A549 treated with AZD2906 at 1 μM for 4 hours (cell line): ENCODE measurements at places on chromosomes 2 and 18. TPM values are rescaled to one million over a fixed set of nuclear protein-coding genes. Genes with fewer than 3 reads are reported as not detected.

The GNAL gene
- total RNA-seq = 4.9 to 6.6 TPM (median 5.5 TPM) in 5 replicates

The SPEG gene
- total RNA-seq = 6.5 to 11.6 TPM (median 9.6 TPM) in 5 replicates

The SLC38A11 gene
- total RNA-seq = 0.02 to 0.22 TPM (median 0.08 TPM) in 3 of 5 replicates, not detected in the others

The HRH4 gene
- total RNA-seq = 0.03 TPM in 1 of 5 replicates, not detected in the others

The LAMA1 gene
- 0.06 to 0.16 TPM (median 0.09 TPM) in 5 replicates for total RNA-seq

The L3MBTL4 gene
- total RNA-seq = 0.02 to 0.05 TPM in 2 of 5 replicates, not detected in the others

The DSG1 gene
- total RNA-seq = not detected in 5 replicates

The VWC2L gene
- not detected in 5 replicates for total RNA-seq

The TMEM17 gene
- 3.9 to 4.6 TPM (median 4.2 TPM) in 5 replicates for total RNA-seq

The COL6A3 gene
- total RNA-seq = 0.18 to 0.29 TPM (median 0.24 TPM) in 5 replicates

The NAT8 gene
- not detected in 5 replicates for total RNA-seq

The TRAK2 gene
- total RNA-seq = 11.6 to 16.5 TPM (median 12.9 TPM) in 5 replicates

The CHRND gene
- not detected in 5 replicates for total RNA-seq

The RNF144A gene
- 6.8 to 9.3 TPM (median 8.7 TPM) in 5 replicates for total RNA-seq

The MBP gene
- 14.1 to 16.2 TPM (median 15.9 TPM) in 5 replicates for total RNA-seq

The ATL2 gene
- total RNA-seq = 44.5 to 68.2 TPM (median 48.5 TPM) in 5 replicates

The TLX2 gene
- total RNA-seq = 0.24 to 0.37 TPM (median 0.30 TPM) in 5 replicates

The NGEF gene
- total RNA-seq = 13.0 to 16.8 TPM (median 15.5 TPM) in 5 replicates

The FEV gene
- total RNA-seq = not detected in 5 replicates

The CTLA4 gene
- not detected in 5 replicates for total RNA-seq

The KCNE4 gene
- 0.37 to 0.56 TPM (median 0.48 TPM) in 5 replicates for total RNA-seq

The TMEM198 gene
- total RNA-seq = 0.62 to 1.2 TPM (median 0.96 TPM) in 5 replicates

The CD226 gene
- total RNA-seq = 0.01 to 0.19 TPM (median 0.11 TPM) in 5 replicates

The PARD3B gene
- 0.76 to 1.1 TPM (median 1.1 TPM) in 5 replicates for total RNA-seq

The ME2 gene
- total RNA-seq = 29.7 to 36.3 TPM (median 31.9 TPM) in 5 replicates

The SMAD2 gene
- total RNA-seq = 48.5 to 72.1 TPM (median 58.2 TPM) in 5 replicates

The ANKRD30B gene
- not detected in 5 replicates for total RNA-seq

The SLC9A4 gene
- total RNA-seq = not detected in 5 replicates

The SCN1A gene
- not detected in 5 replicates for total RNA-seq

The ANKAR gene
- total RNA-seq = 1.0 to 1.9 TPM (median 1.3 TPM) in 5 replicates

The TRIP12 gene
- total RNA-seq = 70.1 to 130 TPM (median 91.7 TPM) in 5 replicates

The CXCR1 gene
- not detected in 5 replicates for total RNA-seq

The SLC8A1 gene
- total RNA-seq = 0.20 to 0.40 TPM (median 0.30 TPM) in 5 replicates

The TMEM247 gene
- not detected in 5 replicates for total RNA-seq

The REG3G gene
- total RNA-seq = not detected in 5 replicates

The SP140 gene
- total RNA-seq = 0.14 TPM in 1 of 5 replicates, not detected in the others

The EEF1B2 gene
- total RNA-seq = 1,021 to 1,254 TPM (median 1,035 TPM) in 5 replicates

The LYPD6B gene
- total RNA-seq = not detected in 5 replicates

The EDAR gene
- total RNA-seq = 0.02 to 0.10 TPM (median 0.04 TPM) in 5 replicates

The PECR gene
- 13.6 to 17.1 TPM (median 15.2 TPM) in 5 replicates for total RNA-seq

The BOD1L2 gene
- not detected in 5 replicates for total RNA-seq

The RGPD6 gene
- 5.6 to 9.3 TPM (median 6.8 TPM) in 5 replicates for total RNA-seq

The CRIM1 gene
- 127 to 174 TPM (median 164 TPM) in 5 replicates for total RNA-seq

The LYPD1 gene
- 13.7 to 20.5 TPM (median 15.7 TPM) in 5 replicates for total RNA-seq

The CYB5A gene
- total RNA-seq = 120 to 138 TPM (median 127 TPM) in 5 replicates

The IAH1 gene
- 82.8 to 109 TPM (median 104 TPM) in 5 replicates for total RNA-seq

The PTPRM gene
- 28.0 to 36.8 TPM (median 34.5 TPM) in 5 replicates for total RNA-seq

The IL36RN gene
- 0.02 to 0.11 TPM (median 0.02 TPM) in 3 of 5 replicates, not detected in the others for total RNA-seq

The GCG gene
- 0.05 TPM in 1 of 5 replicates, not detected in the others for total RNA-seq

The DHRS9 gene
- 3.1 to 3.9 TPM (median 3.4 TPM) in 5 replicates for total RNA-seq

The ABCG8 gene
- not detected in 5 replicates for total RNA-seq

The PIEZO2 gene
- total RNA-seq = 0.52 to 0.96 TPM (median 0.59 TPM) in 5 replicates

The PTPRN gene
- 0.95 to 1.5 TPM (median 1.3 TPM) in 5 replicates for total RNA-seq

The MSTN gene
- not detected in 5 replicates for total RNA-seq

The ITPRIPL1 gene
- not detected in 5 replicates for total RNA-seq

The SERPINB3 gene
- total RNA-seq = 0.06 to 0.14 TPM (median 0.09 TPM) in 5 replicates
